H1 (cell line): ENCODE measurements at places on chromosomes 16 and 17. TPM values are rescaled to one million over a fixed set of nuclear protein-coding genes. Genes with fewer than 3 reads are reported as not detected.
A peak's percentile ranks its signal among the peaks of the same experiment; 100 is the strongest.

- no peaks in the 10 kb centered on the region for H3K36me3 ChIP-seq
- DNase-seq, result no peak
- H3K4me3 ChIP-seq, result no peak overlapping the region
- H3K4me1 ChIP-seq, result peaks cover 11% of the 10 kb centered on the region
Measured at GRCh38 chr17:77312786-77313599, 172.2 kb downstream of the SEC14L1 start.

DNA sequence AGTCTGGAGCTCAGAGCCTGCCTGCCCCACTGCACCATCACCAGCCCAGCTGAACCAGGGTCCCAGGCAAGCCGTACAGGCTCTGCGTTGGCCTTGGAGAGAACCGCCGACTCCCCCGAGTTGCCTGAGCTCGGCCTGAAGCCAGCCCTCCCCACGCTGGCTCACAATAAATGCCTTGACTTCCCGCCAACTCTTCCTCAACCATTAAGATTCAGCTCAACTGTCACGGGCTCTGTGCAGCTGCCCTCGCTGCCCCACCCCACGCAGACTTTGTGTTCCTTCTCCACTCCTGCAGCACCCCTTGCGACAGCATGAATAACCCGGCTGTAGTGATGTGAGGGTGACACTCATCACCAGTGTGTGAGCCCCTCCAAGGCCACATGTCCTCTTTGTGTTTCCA is 4.8 kb upstream of the QPRT start:
- no peaks in the 10 kb centered on the region for H3K27me3 ChIP-seq
- no peak overlapping the region for H3K27ac ChIP-seq
- H3K4me3 ChIP-seq, result no peak overlapping the region
- H3K36me3 ChIP-seq, result no peaks in the 10 kb centered on the region
- no peak for DNase-seq

DNA sequence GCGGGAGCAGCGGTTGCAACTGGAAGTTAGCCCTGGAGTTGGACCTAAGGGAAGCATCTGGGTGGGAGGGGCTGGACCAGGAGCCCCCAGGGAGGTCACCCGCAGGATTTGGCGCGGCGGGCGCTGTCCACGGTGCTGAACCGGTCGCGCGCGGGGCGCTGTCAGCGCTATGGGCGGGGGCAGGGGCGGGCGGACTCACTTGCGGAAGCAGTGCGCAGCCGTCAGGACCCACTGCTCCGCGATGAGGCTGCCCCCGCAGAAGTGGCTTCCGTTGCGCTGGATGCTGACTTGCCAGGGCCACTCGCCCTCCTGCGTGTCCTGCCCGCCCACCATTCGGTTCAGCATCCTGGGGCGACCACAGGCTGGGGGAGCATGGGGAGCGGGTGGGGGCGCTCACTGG is 4.5 kb downstream of the PRSS27 start:
- no peaks in the 10 kb centered on the region for H3K36me3 ChIP-seq
- H3K27me3 ChIP-seq, result no peaks in the 10 kb centered on the region
- peaks cover 12% of the 10 kb centered on the region; the same call in 1 of the 2 replicates for H3K4me1 ChIP-seq
- no peak overlapping the region for H3K4me3 ChIP-seq
- H3K27ac ChIP-seq, result no peak overlapping the region

GRCh38 chr16:80250381-80250780 is 290.4 kb upstream of the DYNLRB2 start:
- H3K36me3 ChIP-seq, result no peaks in the 10 kb centered on the region
- H3K27ac ChIP-seq, result no peak overlapping the region
- H3K27me3 ChIP-seq, result no peaks in the 10 kb centered on the region
- DNase-seq, result no peak
- no peak overlapping the region for H3K4me3 ChIP-seq

DNA sequence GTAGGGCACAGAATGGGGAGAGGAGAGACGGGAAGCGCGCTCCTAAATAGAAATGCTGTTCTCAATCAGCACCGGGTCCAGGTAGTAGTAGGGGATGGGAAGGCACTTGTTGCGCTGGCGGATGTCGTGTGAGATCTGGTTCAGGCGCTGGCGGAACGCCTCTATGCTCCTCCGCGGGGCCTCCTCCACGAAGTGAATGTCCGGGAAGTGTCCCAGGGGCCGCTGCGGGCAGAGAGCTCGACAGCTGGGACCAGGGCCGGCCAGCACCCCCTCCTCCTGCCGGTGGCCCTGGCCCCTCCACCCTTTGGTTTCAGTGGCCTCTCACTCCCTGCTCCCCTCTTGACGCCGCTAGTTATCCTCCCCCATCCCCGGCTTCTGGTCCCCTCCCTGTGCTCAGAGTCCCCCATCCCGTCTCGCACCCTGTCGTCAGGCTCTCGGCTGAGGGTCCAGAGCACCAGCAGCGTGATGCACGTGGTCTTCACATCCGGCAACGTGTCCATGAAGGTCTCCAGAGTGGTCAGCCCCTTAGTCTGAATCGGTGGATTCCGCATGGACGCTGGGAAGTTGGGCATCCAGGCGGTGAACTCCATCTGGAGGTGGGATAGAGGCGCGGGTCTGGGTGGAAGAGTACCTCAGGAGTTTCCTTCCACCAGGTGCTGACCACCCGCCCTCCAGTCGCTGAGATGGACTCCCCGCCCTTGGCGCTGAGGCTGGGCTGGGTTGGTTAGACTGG is 14.6 kb downstream of the ALOX12B start:
- no peaks in the 10 kb centered on the region for H3K36me3 ChIP-seq
- DNase-seq, result peak; percentile 68
- H3K4me1 ChIP-seq, result peaks cover 22% of the 10 kb centered on the region
- peaks cover 81% of the 10 kb centered on the region for H3K27me3 ChIP-seq

NME4 gene
- total RNA-seq, result 408 and 418 TPM in 2 replicates

NOB1 gene
- 88.2 and 92.5 TPM in 2 replicates for total RNA-seq
